Inflammatory macrophage treated with lipopolysaccharide for 1 hour (primary cell): ENCODE measurements at places on chromosomes 2 and 18.
A peak's percentile ranks its signal among the peaks of the same experiment; 100 is the strongest.

DNA sequence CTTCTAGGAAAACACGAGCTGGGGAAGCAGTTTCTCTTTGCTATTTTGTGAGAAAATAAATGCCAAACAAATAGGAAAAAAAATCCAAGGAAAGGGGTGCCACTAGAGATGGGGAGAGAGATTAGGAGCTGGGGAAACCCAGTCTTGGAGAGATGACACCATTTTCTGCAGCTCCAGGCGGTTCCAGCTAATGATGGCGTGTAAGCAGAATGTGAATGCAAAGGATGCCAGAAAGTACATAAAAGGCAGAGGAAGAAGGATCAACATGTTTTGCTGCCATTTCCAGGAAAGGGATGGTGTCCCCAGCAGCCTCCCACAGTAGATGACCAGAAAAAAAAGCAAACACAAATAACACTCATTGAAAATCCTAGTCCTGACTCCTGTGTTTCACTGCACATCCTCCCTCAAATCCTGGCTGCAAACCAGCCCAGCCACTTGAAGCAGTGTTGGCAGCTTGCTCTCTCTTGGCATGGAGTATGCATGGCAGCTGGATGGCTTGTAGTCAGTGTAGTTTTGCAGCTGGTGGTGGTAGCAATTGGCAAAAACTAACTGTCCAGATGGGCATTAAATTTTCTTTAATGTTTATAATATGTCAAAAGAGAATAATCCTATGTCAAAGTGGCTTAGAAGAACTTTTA is 93.6 kb downstream of the FTCDNL1 start:
- DNase-seq: no peak

- DNase-seq: no peak
These were observed 1.4 kb downstream of the SOX11 start for GRCh38 chr2:5693287-5694201.

DNA sequence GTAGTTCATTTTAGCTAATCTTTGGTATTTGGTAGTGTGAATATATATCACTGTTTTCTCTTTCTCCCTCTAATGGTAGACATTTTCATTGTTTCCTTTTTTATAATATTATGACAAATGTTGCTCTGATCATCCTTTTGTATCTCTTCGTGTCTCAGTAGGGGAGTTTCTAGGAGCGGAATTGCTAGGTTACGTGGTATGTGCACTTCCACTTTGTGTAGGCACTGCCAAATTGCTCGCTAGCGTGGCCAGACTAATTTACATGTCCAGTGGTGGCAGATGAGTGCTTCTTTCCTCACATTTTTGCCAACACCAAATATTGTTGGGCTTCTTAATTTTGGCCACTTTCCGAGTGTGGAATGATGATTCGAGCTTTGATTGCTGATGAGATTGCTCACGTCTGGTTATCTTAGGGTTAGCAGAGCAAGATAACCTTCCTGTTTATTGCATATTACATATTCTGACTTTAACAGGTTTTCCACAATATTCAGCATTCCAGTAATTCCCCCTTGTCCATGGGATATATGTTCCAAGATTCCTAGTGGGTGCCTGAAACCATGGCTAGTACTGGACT is 30.4 kb upstream of the GREB1 start:
- DNase-seq: no peak

DNA sequence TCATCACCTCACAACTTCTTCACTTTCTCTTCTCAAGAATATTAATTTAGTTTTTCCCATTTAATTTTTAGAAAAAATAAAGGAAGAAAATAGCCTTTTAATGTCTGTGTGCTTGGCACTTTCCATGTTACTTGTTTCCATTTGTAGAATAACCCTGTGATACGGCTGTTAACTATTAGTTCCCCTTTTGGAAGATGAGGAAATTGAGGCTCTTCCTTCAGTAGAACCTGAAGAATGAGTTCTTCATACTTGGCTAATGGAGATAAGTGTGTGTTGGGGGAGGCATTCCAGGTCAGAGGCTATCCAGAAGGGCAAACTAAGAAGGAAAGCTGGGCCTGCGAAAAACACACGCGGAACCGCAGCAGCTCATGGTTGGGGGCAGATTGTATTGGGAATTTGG is 38.3 kb downstream of the ZNF532 start:
- DNase-seq: peak; percentile 29

- DNase-seq: no peak
These were observed 86.2 kb downstream of the SDC1 start for GRCh38 chr2:20138696-20139095.

GRCh38 chr2:223306371-223306770 is 254.4 kb downstream of the KCNE4 start:
- DNase-seq: no peak

DNA sequence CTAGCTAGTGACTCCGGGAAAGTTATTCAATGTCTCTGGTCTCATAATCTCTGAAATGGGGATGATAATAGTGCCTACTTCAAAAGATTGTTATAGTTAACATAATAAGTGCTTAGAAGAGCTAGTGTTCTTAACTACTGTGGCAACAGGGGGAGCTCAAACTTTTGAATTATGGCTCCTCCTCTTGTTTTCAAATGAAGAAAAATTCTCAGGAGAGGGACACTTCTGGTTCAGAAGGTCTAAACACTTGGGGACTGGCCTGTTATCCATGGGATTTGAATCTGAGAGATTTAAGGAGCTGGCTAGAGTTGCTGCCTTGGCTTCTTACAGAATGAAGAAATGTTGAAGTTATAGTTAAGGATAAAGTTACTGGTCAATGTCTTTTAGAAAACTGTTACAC is 92.2 kb upstream of the ITGB6 start:
- no peak for DNase-seq

DNA sequence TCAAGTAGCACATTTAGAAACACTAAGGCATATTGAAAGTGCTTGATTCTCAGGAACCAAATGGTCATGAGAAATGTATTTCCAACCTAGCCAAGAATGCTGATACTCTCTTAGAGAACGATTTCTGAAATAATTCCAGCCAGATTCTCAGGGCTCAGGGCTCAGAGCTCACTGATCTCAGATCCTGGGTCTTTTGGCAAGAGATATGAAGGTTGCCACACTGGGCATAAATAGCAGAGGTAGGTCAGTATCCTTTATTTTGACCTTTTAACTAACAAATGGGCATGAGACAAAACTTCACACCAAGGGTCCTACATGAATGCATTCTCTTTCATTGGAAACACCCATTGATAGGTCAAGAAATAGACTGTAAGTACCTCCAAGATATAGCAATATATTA is 364.1 kb downstream of the ALK start:
- DNase-seq: no peak

GRCh38 chr2:238138331-238139195 is at the start of gene KLHL30:
TSS of gene KLHL30 (plus strand) at chr2:238138668. CDS start at chr2:238140755, 2,087 bp downstream.
- no peak for DNase-seq

DNA sequence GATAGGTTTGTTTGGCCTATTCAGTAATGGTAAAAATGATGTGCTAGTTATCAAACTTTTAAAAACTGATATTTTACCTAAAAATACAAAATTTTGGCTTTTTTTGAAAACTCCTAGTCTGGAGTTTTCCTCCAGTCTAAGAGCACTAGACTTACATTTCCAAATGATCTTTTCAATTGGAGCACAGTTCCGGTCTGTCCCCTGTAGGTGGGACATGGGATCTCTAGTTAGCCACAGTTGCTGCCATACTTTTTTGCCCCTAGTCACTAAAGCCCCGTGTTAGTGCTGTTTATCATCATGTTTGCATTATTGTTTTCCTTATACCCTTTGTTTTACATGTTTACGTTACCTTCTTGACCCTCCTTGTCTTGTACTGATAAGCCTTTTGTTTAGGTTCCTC is 52.4 kb downstream of the RELCH start:
- no peak for DNase-seq

DNA sequence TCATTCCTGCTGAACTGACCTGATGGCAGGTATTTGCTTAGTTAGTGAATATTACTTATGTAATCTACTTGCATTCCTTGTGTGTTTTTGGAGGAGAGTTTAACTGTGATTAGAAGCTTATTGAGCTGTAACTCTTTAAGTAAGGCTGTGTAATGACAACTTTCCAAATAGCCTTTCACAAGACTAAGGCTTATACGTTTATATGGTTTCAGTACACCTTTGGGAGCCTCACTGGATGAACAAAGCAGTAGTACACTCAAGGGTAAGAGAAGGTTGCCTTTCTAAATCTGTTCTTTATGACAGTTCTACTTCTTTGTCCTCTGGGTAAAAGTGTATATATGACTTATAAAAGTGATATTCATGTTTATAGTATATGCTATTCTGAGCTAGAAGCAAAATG is 4.3 kb downstream of the ITPRID2 start:
- DNase-seq: no peak

DNA sequence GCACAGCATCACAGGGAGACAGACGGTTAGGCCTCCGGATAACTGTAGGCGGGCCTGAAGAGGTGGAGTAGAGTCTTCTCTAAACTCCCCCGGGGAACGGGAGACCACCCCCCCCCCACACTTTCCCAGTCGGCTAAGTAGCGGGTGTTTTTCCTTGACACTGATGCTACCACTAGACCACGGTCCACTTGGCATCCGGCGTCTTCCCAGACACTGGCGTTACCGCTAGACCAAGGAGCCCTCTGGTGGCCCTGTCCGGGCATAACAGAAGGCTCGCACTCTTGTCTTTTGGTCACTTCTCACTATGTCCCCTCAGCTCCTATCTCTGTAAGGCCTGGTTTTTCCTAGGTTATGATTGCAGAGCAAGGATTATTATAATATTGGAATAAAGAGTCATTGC is 25.7 kb upstream of the NCL start:
- DNase-seq: no peak

- no peak for DNase-seq
These were observed 213.7 kb upstream of the ARL4C start for GRCh38 chr2:234710587-234710986.

- no peak for DNase-seq
These were observed 15.6 kb downstream of the SPATA3 start for GRCh38 chr2:231011526-231011925.

GRCh38 chr2:121197369-121198091 is 87.5 kb downstream of the TFCP2L1 start:
- peak; percentile 91 for DNase-seq

DNA sequence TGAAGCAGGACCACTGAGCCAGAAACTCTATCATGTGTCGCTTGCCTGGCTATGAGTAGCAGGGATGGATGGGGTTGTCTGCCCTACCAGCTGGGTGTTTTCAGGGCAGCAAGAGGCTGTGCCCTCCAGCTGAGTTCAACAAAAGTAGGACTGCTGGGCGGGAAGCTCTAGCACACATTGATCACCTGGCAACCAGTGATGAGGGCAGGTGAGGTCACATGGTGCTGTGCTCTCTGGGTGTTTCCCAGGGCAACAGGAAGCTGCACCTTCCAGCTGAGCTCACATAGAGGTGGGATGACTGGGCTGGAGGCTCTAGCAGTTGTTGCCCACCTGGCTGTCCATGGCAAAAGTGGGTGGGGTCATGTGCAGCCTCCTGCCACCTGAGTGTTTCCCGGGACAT is 487.3 kb upstream of the VWC2L start:
- no peak for DNase-seq

DNA sequence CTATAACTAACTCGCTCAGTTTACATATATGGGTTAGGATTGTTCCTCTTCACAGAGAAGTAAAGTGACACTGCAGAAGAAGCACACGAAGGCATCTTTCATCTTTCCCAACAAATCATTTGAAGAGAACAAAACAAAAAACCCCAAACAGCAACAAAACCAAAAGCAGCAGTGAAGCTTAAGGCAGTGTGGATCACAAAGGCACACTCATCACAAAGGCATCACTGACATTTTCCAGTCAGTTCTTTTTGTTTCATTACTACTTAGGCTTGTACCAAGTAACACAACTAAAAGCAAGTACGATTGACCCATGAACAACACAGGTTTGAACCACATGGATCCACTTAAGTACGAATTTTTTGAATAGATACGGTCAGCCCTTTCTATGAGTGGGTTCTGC is 75.7 kb downstream of the RNF152 start:
- DNase-seq: no peak

GRCh38 chr2:25672494-25673299 is 680 bp downstream of the DTNB start:
- no peak for DNase-seq

- DNase-seq: no peak
These were observed 44.5 kb downstream of the SH3RF3 start for GRCh38 chr2:109173311-109174171.

- DNase-seq: no peak
These were observed 12.6 kb downstream of the SLC20A1 start for GRCh38 chr2:112658301-112658700.

GRCh38 chr2:21057097-21057496 is 13.2 kb upstream of the APOB start:
- no peak for DNase-seq

DNA sequence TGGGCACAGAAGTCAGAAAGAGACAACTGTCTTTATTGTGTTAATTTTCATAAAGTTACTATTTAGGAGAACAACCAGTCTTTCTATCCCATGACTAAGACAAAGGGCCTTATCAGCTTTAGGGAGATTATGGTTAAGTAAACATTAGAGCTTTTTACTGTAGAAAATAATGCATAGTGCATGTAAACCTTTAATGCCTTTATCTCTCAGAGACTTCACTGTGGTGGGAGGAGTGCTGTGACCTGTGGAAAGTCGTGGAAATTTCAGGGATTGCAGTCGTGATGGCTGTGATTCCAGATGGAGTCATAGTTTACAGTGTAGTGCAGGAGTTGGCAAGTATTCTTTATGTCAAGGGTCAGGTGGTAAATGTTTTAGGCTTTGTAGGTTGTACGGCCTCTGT is 15.8 kb downstream of the ZNF236 start:
- DNase-seq: no peak

DNA sequence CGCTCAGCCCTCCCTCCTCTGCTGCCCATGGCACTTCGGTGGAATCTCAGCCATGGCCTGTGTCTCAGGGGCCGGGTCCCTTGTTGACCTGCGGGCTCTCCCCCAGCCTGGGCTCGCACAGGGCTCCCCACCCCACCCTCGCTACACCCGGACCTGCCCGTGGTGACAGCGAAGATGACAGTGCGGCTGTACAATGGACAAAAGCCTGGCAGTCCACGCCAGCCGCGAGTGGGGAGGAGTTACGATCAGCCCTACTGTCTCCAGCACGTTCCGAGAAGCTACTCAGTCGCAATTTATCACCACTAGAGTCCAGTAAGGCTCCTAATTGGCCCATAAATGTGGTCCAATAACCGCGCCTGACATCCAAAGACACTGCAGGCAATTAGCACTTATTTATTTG is 31.6 kb downstream of the GBX2 start:
- no peak for DNase-seq

DNA sequence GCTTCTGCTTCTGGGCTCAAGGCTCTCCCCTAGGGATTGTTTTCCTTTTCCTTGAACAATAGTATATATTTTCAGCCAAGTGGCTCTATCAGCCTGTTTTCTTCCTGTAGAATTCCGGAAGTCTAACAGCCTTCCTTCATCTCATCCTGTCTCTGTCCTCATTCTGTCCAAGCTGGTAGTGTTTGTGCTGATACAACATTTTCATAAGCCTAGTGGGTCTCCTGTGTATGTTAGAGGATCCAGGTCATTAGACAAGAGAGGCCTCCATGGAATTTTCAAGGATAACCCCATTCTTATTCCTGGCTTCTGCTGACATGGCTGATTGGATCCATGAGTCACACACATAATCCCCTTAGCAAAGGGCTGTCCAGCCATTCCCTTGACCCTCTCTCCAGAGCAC is 467.6 kb downstream of the PTPRM start:
- no peak for DNase-seq
